Activated naive CD4-positive, alpha-beta T cell treated with anti-CD3 and anti-CD28 coated beads, Interleukin-2, amount 50 U/mL, for 72 hours (primary cell): ENCODE measurements at places on chromosomes 16 and 17. TPM values are rescaled to one million over a fixed set of nuclear protein-coding genes. Genes with fewer than 3 reads are reported as not detected.

DNA sequence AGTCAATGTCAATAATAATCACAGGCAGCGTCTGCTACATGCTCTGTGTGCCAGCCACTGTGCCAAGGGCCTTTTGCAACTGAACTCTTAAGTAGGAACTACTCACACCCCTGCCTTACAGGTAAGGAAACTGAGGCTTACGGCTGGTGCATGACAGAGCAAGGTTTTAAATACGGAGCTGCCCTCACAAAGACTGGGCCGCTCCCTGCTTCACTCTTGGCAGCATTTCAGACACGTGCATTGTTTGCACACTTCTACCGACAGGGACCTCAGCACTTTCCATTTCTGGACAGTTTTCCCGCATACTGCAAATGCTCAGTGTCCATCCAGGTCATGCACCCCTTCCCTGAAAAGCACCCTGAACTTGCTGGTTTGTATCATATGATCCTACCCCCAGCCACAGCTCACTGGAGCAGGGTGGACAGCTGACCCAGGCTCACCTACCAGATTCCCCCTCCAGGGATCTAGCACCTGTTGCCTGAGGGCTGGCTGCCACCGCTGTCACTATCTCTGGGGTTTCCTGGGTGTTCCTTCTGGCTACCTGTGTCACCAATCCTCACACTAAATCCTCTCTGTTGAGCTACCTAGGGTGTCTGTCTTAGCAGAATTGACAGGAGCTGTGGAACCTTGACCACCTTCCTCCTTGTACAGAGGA, 142.9 kb downstream of the C16orf78 start:
- DNase-seq = no peak

DNA sequence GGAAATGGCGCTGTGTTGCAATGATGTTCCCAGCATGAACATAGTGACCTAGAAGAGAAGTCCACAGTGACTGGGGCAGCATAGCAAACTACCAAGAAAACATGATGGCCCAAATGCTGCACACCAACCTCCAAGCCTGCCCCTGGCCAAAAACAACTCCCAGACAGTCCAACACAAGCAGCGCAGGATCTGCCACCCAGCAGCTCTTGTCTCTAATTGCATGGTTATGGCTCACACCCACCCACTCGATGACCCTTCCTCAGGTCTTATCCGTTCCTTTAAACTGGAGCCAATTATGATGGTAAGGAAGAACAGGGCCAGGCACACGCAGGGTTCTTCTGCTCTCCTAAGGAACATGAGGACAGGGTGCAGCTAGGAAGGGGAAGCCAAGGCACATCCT, 2.9 kb downstream of the MRPL27 start:
- no peak for DNase-seq

GRCh38 chr17:72984145-72984925, 108.2 kb downstream of the SLC39A11 start:
- no peak for DNase-seq

GRCh38 chr17:56392321-56392720, 201.2 kb upstream of the NOG start:
- DNase-seq = no peak

DNA sequence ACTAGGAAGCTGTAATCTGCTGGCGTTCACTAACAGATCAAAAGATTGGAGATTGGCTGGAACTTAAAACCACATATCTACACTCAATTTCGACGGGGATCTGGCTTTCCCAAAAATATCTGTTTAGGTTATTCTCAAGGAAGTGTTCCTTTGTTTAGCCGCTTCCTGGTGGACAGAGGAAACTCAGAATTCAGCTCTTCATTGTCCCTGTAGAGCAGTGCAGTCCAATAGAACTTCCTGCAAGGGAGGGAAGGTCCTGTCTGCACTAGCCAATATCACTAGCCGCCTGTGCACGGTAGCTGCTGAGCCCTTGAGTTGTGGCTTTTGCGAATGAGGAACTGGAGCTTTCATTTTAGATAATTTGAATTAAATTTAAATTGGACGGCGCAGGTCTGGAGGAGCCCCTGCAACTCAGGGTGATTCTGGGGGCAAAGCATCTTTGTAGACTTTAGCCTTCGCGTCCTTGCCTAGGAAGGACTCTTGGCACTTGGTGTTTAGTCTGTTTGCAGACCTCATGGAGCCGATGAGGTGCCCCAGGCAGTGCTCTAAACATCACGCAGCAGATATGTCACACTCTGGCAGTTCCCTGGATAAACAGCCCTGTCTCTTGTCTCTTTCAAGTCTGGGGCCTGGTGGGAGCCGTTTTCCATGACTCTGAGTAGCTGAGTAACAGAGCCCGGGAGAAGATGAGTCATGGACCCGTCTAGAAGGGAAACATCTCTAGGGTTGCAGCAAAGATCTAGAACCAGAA, 122.2 kb downstream of the CCDC182 start:
- DNase-seq = no peak

DNA sequence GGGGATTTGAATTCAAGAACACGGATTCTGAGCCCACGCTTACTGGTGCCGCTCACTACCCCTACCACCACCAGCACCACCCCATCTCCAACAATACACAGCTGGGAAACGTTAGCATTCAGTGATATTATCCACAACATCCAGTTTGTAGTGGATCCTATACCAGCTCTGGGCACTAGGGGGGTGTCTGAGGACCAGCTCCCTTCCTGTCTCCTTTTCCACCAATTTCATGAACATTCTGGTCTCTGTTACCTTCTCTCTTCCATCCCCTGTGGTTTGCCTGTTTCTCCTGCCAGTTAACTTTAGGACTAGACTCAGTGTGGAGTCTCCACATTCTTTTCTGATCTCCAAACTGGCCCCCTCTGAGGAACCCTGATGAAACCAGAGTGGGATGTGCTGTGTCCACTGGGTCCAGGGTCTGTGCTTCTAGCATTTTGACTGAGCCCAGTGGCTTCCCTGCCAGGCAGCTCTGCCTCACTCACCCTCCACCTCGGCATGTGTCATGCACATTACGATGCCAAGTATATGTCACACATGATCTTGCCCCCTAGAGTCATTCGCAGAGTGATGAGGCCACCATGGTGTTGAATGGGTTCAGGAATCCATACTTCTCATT, 187.0 kb upstream of the CDH13 start:
- no peak for DNase-seq

DNA sequence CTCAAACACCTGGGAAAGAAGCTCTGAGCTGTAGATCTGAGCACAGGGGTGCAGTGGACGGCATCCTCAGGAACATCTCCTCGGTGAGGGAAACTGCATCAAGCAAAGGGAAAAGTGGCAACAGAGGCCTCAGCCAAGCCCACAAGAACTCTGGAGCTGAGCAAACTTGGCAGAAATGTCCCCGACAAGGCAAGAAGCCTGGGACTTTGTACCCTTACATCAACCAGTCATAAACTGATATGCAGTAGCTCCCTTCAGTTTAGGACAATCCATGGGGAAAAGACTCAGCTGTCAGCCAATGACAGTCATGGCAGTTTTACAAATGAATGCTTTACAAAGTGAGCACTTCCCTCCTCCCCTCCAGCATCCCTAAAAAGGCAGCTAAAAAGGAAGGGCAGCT, 210.0 kb upstream of the DYNLRB2 start:
- DNase-seq = no peak

- no peak for DNase-seq
Observed at GRCh38 chr17:1498233-1498632, 5.7 kb upstream of the MYO1C start.

GRCh38 chr16:87634411-87634810, 32.1 kb downstream of the JPH3 start:
- DNase-seq = no peak

DNA sequence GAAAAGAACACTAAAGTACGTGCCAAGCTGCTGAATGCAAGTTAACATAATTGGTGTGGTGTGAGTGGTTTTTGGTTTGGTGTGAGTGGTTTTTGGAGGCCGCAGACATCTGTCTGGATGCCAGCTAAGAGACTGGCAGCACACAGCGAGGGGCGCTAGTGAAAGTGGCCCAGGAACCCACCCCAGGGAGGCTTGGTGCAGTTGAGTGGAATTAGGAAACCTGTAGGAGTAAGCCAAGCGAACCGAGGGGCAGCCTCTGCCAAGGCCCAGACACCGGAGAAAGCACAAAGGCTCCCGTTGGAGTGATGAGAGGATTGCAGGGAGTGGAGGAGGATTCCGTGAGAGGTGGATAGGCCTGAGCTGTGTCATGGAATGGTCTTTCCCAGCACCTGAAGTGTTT, 24.6 kb upstream of the SLC5A11 start:
- no peak for DNase-seq

SLC13A2 gene
- total RNA-seq = not detected

GPR142 gene
- total RNA-seq = not detected

SAMD14 gene
- 1.3 TPM for total RNA-seq

CD300LB gene
- not detected for total RNA-seq
